Suppressor macrophage treated with lipopolysaccharide for 4 hours (primary cell): ENCODE measurements at places on chromosomes 11 and 22.

DNA sequence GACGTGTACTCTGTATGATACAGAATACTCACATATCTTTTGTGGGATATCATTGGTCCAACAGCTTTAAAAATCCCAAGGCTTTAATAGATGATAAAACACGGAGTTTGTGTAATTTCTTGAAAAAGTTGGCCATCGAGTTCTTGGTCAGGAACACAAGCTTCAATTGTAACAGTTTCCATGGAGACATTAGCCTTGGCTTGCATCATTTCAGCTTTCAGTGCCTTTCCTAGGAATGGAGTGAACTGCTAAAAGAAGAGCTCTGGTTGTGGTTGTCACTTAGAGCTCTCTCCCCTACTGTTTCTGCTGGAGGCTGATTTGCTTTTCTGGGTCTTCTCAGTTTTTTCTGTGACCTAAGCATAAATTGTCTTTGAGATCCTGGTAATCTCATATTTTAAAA is 14.2 kb downstream of the BMAL1 start:
- no peak for DNase-seq

GRCh38 chr11:127592371-127592770 is 591.8 kb upstream of the KIRREL3 start:
- DNase-seq, result no peak

DNA sequence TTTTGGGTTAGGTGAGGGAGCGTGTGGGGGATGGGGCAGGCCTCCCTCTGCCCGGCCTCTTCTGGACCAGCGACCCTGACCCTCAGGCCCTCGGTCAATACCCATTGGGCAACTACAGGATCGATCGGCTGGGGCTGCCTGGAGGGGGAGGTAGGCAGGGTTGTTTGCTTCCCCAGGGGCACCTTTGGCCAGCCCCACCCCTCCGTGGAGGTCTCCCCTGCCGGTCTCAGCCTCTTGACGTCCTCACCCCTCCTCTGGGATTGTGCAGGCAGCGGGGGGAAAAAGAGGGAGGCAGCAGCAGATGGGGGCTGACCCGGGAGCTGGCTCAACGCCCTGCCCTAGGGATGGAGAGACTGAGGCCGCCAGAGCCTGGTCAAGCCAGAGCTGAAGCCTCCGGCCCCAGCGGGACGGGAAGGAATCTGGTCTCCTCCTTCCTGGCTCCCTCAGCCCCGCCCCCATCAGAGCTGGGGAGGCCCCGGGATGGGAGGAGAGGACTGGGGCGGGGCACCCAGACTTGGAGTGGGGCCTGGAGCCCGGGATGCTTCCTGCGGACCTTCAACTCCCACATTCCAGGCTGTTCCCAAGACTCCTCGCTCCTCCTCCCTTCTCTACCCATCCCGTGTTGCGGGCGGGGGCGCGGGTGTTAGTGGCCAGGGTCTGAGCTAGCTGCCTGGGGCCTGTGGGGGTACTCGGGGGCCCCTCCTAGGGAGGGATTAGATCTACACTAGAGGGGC is 14.4 kb upstream of the CDC42EP1 start:
- no peak for DNase-seq

- DNase-seq, result no peak
Observed at GRCh38 chr22:19059481-19060278, 62.5 kb downstream of the DGCR2 start.

DNA sequence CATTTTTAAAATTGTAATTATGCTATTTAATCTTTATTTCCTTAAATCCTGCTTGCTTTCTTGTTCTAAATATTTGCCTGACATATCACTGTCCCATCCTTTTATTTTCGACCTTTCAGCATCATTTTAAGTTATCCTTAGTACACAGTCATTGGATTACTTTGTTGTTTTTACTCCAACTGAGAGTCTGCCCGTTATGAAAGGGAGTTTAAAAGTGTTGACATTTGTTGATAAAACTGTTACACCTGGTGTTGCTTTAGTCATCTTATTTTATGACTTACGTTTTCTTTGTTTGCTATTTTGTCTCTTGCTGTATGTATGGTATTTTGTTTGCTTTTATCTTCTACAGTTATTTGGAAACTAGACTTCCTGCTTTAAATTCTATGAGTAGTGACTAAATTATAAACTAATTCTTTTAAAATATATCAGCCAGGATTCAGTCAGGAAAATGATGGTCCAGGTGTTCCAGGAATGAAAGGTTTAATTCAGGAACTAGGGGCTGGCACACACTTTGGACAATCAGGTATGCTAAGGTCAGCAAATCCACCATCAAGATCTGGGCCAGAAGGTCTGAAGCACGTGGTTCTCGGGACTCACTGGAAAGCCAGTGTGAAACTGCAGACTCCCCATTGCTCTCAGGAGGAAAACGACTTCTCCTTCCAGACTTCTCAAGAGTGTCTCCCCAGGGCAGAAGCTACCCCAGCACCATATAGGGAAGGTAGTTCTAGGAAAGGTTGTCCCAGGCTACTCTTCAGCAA is 86.0 kb downstream of the RASSF10 start:
- no peak for DNase-seq

- no peak for DNase-seq
Observed at GRCh38 chr11:127199306-127199801, 198.8 kb upstream of the KIRREL3 start.

DNA sequence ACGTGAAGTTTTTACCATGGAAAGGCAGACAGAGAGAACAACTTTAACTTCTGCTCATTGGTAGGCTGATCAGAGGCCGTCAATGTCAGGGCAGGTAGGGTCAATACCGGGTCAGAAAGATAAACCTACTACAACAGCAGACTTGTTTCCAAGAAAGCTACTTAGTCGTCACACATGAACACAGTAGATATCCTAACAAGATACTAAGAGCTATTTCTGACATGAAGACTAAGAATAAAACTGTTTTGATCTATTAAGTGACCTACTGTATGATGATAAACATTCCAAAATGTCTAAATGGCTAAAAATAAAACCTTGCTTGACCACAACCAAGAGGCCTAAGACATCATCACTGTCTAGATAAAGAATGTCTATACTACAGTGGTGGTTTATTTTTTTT is 231.3 kb downstream of the CADM1 start:
- no peak for DNase-seq

GRCh38 chr11:58926251-58926650 is 13.0 kb upstream of the GLYATL1 start:
- no peak for DNase-seq

DNA sequence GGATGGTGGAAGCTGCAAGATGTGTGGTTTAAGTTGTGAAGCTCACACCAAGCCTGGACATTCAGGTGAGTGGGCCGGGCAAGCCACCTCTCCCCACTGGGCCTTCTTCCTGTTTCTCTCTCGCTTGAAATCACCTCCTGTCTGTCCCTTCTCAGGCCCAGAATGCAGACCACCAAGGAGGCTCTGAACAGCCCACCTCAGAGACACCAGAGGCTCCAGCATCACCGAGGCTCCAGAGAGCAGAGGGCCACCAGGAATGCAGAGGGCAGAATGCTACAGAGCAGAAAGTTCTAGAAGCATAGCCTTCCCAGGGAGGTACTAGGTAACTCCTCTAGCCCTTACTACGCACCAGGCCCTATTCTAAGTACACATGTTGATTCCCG is 14.8 kb upstream of the IL2RB start:
- no peak for DNase-seq

- no peak for DNase-seq
Observed at GRCh38 chr11:126415128-126415527, 59.6 kb downstream of the ST3GAL4 start.

DNA sequence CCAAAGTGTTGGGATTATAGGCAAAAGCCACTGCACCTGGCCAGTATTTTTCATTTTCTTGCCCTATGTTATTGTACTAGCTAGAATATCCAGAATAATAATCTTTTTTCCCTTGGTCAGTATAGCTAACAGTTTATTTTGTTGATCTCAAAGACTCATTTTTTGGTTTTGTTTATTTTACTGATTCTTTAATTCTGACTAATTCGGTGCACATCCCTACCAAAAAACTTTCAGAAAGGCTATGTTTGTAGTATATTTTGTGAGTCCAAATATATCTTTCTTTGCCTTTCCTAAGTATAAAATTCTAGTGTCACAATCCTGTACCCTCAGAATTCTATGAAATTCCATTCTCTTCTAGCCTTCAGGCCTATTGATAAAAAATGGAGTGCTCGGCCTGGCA is 84.3 kb downstream of the PHF21A start:
- DNase-seq, result no peak

GRCh38 chr11:93116641-93117441 is 81.0 kb downstream of the SLC36A4 start:
- no peak for DNase-seq

DNA sequence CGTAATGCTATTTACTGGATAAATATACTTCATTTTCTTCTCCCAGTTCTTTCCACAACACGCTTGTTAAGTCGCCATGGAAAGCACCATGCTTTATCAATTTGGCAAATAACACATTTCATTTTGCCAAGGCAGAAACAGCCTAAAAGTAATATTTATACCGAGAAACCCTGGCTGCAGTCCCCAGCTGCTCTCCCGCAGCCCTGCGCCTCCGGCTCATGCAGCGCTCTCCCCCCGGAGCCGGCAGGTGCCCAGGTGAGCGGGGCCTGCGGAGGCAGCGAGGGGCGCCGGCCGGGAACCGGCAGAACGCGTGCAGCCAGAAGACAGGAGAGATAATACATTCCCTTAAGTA is 681 bp upstream of the ARHGEF12 start:
- no peak for DNase-seq

GRCh38 chr11:17354601-17354991 is 3.0 kb downstream of the NCR3LG1 start:
- DNase-seq, result peak; percentile 83

DNA sequence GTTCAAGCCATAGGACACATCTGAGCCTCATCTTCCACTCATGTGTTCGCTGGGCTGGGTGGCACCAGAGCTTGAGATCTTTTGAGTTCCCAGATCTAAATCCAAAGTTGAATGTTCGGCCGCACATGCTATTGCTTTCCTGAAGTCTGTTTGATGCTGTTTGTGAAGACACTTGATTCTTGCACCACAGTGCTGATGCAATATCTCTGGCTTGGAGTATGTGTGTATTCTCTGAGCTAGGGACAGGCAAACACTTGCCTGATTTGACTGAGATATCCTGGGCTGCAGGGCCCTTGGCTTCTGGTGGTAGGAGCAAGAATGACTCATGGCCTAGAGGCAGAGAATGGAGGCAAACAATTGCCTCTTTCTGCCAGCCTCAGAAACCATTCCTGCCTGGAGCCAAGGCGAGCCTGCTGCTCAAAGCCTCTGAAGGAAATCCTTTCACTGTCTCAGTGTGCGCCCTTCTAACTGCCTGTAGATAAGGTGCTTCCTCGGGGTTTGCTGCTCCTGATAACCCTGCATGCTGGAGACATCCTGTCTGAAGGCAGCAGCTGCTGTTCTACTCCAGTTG is 73.0 kb downstream of the CYB5R2 start:
- DNase-seq, result peak; percentile 26

DNA sequence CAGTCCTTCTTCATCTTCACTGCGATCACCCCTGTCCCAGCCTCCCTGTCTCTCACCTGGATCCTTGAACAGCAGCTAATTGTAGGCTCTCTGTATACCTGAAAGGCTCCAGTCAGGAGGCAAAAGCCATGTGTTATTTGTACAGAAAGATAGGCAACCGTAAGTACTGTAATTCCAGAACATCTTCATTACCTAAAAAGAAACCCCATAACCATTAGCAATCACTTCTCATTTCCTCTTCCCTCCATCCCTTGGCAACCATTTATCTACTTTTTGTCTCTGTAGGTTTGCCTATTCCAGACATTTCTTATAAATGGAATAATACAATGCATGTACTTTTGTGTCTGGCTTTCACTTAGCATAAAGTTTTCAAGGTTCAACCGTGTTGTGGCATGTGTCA is 17.8 kb downstream of the NAGA start:
- DNase-seq, result no peak

DNA sequence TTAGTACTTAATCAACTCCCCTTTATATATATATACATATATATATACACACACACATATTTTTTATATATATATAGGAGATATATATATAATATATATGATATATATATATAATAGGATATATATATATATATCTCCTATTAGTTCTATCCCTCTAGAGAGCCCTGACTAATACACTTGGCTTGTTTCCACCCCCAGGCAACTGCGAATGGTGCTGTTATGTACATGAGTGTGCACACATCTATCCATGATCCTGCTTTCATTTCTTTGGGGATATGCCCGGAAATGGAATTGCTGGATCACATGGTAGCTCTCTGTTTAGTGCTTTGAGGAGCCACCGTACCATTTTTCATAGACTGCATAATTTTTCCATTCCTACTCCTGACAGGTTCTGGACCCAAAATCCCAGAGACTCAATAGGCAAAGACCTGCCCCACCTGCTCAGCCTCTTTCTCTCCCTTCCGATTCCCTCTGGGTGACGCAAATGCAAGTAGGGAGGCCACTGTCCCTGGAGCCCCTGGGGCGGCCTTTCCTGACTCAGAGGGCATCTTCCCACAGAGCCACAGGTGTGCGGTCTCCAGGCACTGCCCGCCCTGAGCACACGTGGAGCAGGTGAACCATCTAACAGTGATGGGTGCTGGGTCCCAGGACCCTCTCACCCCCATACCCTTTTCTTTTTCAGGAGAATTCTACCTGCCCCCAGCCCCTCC is 12.0 kb downstream of the FGF3 start:
- DNase-seq, result no peak

DNA sequence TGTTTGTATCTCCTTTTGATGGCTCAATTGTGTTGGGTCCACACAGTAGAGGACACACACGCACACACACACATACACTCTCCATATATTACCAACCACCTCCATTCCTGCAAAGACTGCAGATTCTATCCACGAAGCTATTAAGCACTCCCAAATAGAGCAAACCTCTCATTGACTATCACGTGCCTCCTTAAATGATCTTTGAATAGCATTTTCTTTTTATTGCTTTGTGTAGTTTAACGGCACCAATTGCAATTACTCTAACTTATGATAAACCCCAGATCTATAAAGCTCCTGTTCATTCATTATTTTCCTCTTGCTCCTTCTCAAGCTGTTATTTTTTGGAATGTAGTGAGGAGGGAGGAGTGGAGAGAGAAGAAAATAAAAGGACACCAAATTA is 204.7 kb downstream of the ST3GAL4 start:
- DNase-seq, result no peak

GRCh38 chr11:6875761-6876160 is 664 bp upstream of the OR10A4 start:
- DNase-seq, result no peak

- DNase-seq, result no peak
Observed at GRCh38 chr11:57340039-57340615, 2.0 kb downstream of the P2RX3 start.

GRCh38 chr11:12008790-12009616 is 577 bp upstream of the DKK3 start:
- DNase-seq, result no peak

GRCh38 chr11:41274831-41275230 is 184.6 kb downstream of the LRRC4C start:
- DNase-seq, result no peak

DNA sequence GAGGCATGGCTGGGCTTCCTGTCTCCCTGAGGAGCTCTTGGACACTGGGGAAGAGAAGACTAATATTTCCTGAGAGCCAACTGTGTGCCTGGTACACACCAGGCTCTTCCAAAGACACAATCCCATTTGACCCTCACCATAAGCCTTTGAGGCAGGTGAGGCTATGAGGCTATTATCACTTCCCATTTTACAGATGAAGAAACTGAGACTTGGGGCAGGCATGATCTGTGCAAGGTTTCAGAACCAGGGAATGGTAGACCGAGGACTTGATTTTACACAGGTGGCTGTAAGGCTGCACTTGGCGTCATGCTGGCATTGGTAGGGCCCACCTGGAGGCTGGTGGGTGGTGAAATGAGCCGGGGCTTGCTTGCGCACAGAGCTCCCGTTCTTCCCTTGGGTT is 90.8 kb downstream of the LRRC32 start:
- no peak for DNase-seq
